ENCODE measurements at places on chromosomes 16 and 17.

- DNase-seq: no peak
These were observed 20.9 kb downstream of the MRC2 start for GRCh38 chr17:62648251-62648955.

DNA sequence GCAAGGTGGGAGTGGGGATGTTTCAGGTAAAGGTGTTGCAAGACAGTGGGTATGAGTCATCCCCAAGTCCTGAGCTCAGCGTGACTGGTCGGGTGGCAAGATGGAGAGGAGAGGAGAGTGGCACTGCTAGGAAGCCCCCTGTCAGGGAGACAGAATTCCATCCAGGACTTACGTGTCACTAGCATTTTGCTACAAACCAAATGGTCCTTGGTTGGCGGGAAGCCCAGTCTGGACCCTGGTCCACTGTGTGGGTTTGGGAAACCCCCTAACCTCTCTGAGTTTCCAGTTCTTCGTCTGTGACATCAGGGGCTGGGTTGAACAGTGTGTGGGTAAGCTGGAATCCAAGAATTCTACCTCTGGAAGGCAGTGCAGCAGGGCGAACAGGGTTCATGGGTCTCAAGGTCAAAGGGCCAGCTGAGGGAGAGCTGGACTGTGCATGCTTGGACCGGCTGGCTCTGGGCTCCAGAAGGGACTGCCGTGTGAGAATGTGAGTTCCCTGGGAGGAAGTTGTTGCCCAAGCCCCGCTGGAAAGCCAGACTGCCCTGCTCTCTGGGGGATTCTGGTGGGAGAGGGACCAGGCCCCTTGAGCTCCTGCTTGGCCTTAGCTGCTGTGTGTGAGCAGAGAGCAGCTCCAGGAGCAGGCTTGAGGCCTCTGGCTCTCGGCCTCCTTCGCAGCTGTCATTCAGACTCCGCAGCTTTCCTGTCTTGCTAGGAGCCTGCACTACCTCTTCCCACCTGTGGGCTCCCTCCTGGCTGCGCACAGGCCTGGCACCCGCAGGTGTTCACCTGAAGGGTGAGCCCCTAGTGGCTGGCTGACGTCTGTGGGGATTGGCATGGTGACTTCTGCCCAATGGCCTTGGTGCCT, 84.6 kb downstream of the NT5M start:
- no peak for DNase-seq

GRCh38 chr16:85564277-85565051, 48.7 kb upstream of the GSE1 start:
- DNase-seq: no peak

GRCh38 chr16:56682703-56683397, 580 bp downstream of the MT1X start:
- DNase-seq: no peak

- no peak for DNase-seq
These were observed 63.9 kb upstream of the HLF start for GRCh38 chr17:55200904-55201303.

- DNase-seq: no peak
These were observed 55.0 kb downstream of the SNTB2 start for GRCh38 chr16:69241926-69242325.

DNA sequence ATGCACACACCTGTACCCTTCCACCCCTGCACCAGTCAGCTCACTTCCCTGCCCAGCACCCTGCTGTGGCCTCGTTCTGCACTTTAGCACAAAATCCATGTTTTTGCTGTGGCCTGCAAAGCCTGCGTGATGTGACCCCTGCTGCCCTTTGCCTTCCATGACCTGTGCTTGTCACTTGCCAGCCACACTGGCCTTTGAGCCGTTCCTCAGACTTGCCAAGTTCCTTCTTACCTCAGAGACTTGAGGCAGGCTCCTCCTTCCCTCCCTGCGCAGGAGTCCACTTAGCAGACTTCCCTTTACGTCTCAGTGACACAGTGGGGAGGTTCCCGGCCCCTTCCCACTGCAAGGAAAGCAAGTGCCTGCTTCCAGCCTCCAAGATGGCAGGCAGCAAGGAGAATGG, 134.7 kb downstream of the SNX29 start:
- no peak for DNase-seq

GRCh38 chr16:46607529-46607928, 13.7 kb downstream of the SHCBP1 start:
- no peak for DNase-seq

GRCh38 chr16:5058476-5058875, 7.3 kb downstream of the C16orf89 start:
- no peak for DNase-seq

GRCh38 chr17:13729466-13730134, 127.9 kb upstream of the HS3ST3A1 start:
- no peak for DNase-seq

DNA sequence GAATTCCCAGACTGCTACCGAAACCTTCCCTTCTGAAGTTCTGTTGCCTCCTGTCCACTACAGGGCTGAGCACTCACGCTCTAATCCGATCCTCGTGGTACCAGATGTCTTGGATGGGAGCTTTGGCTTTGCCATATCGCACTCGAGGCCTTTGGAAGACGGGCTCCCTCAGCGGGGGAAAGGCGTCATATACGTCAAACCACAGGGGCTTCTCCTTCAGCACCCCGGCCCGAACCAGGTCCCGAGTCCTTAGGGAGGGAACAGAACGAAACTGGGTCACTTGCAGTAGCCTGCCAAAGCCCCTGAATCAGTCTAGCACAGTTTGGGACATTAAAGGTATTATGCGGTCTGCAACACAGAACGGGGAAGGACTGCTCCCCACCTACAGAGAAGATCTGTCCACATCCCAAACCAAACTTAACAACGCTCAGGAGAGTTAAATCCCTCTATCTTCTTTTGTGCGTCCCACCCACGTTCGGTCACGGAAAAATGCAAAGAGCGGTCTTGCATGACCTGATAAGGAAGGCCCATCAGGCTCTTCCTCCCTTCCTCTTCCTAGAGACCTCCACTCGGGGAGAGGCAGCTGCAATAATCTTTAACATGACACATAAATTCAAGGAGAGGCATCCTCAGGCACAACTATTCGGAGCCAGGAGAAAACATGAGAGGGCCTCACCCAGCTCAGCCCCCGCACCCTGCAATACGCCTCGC, 526 bp downstream of the MRPS23 start:
- DNase-seq: no peak

- no peak for DNase-seq
These were observed 22.2 kb downstream of the ANKFN1 start for GRCh38 chr17:56175299-56175955.

- DNase-seq: no peak
These were observed 375 bp downstream of the SLC25A11 start for GRCh38 chr17:4939546-4939795.

- DNase-seq: no peak
These were observed 40.8 kb downstream of the USP32 start for GRCh38 chr17:60351012-60351695.

- no peak for DNase-seq
These were observed 21.8 kb downstream of the AXIN1 start for GRCh38 chr16:330741-331140.
